ENCODE measurements at places on chromosomes 3 and 15. TPM values are rescaled to one million over a fixed set of nuclear protein-coding genes. Genes with fewer than 3 reads are reported as not detected.

TGM4 gene
- not detected for total RNA-seq

MESP2 gene
- not detected for total RNA-seq

SLC9C1 gene
- not detected for total RNA-seq

CACNA2D3 gene
- total RNA-seq, result not detected

STRIT1 gene
- not detected for total RNA-seq

CADM2 gene
- not detected for total RNA-seq

ISLR gene
- not detected for total RNA-seq

ITIH1 gene
- not detected for total RNA-seq

CLASP2 gene
- 48.7 TPM for total RNA-seq

CRYGS gene
- total RNA-seq, result 4.9 TPM

GRCh38 chr15:89907289-89907688 lies 5.5 kb downstream of the ARPIN start:
- no peak overlapping the region for H3K27ac ChIP-seq
- no peaks in the 10 kb centered on the region for H3K36me3 ChIP-seq
- ATAC-seq, result no peak
- H3K4me3 ChIP-seq, result no peak overlapping the region

DNA sequence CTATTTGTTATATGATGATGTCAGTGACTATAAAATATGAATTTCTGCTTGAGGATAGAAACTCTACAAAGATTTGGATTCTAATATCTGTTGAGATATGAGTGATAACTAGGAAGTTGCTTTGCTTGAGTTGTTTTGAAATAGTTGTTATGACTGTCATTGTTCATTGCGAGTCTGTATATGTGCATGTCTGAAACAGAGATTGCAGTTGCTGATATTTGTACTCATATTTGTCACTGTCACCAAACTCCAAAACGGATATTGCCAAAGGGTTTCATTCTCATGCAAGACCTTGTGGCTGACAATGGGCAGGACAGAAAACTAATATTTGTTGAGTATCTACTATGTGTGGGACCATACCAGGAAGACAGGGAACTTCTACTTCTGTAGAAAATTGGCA lies 240.2 kb downstream of the CD47 start:
- peaks cover 7% of the 10 kb centered on the region for H3K27me3 ChIP-seq
- H3K4me1 ChIP-seq, result no peaks in the 10 kb centered on the region
- H3K4me3 ChIP-seq, result no peak overlapping the region
- peak; percentile 12 for ATAC-seq

DNA sequence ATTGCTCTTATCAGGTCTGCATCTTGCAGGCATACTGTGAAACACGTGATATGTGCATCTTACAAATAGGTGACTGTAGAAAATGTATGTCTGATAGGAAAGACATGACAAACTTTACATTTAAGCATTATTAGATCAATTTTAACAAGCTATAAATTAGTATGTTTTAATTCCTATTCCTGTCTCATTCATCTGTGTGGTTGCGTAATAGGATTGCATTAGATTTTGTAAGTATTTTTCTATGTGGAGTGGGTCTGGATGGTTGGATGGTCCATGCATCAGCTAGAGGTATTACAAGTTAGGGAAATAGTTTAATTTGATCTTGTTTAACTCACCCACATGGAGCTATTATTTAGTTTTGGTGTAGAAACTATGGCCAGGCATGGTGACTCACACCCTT lies 18.8 kb downstream of the ASTE1 start:
- no peaks in the 10 kb centered on the region for H3K27me3 ChIP-seq
- no peak for ATAC-seq
- no peak overlapping the region for H3K4me3 ChIP-seq
- H3K27ac ChIP-seq, result no peak overlapping the region
- peaks cover 93% of the 10 kb centered on the region for H3K36me3 ChIP-seq

- H3K27me3 ChIP-seq, result no peaks in the 10 kb centered on the region
- H3K27ac ChIP-seq, result peak overlapping the region; percentile 12
- H3K4me3 ChIP-seq, result no peak overlapping the region
- peaks cover 4% of the 10 kb centered on the region for H3K4me1 ChIP-seq
- no peak for ATAC-seq
Measured at GRCh38 chr3:48289659-48290058, 43.8 kb downstream of the SPINK8 start.

DNA sequence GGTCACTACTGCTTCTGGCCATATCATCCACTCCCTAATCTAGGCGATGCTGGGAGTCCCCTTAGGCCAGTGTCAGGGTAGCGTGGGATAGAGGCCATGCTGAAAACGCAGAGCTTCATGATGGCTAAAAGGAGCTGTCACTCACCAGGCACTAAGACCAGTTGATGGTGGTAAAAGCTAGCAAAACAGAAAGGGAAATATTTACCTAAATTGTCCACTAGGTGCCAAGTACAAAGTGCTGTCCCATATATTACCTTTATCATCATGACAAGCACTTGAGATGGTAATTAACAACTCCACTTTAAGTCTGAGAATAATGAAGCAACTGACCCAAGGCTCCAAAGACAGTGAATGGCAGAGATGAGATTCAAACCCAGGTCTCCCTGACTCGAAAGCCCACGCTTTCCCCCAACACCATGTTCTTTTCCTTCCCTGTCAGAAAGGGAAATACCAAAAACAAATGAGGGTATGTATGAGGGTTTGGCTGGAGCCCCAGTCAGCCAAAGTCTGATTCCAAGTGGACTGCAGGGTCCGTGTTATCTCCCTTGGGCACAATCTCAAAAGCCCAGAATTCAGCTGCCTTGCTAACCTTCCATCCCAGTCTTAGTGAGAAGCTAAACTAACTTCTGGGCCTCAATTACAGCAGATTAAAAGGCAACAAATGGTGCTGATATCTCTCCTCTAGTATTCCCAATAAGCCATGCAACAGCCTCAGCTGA lies 84.7 kb downstream of the RBPMS2 start:
- H3K27ac ChIP-seq, result peak overlapping the region; percentile 81
- no peaks in the 10 kb centered on the region for H3K4me1 ChIP-seq
- peaks cover 78% of the 10 kb centered on the region for H3K36me3 ChIP-seq
- H3K27me3 ChIP-seq, result no peaks in the 10 kb centered on the region
- ATAC-seq, result no peak

DNA sequence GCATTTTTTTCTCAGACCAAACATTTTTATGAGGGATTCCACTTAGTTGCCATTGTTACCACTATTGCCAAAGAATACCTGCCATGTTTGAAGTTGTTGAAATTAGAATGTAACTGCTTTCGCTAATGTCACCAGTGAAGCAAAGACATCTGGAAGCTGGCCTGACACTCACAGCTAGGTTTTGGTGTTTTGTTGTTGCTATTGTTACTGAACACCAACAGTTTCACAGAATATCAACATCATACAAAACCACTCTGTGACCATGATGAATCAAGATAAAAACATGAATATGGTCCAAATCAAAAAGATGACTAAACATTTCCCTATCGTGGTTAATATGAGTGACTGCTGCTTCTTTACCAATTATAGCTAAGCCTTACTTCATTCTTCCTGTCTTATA lies 6.9 kb upstream of the CFAP20DC start:
- H3K4me3 ChIP-seq, result no peak overlapping the region
- H3K27me3 ChIP-seq, result no peaks in the 10 kb centered on the region
- no peaks in the 10 kb centered on the region for H3K36me3 ChIP-seq
- H3K4me1 ChIP-seq, result no peaks in the 10 kb centered on the region

DNA sequence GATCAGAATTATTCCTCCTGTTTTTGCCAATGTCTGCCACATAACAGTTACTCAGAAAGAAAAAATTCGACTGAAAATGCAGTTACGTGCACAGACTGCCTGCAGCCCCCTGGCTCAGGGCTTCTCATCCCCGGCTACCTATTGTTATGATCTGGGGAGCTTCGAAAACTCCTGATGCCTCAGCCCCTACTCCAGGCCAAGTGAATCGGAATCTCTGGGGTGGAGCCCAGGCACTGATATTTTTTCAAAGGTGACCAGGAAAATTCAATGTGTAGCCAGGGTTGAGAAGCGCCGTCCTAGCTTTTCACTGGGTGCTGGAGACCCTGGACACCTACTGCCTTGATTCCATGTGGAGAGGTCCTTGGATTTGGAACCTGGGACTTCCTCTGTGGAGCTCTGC lies 8.5 kb downstream of the ADAMTS17 start:
- H3K4me3 ChIP-seq, result no peak overlapping the region
- peaks cover 15% of the 10 kb centered on the region for H3K4me1 ChIP-seq
- H3K36me3 ChIP-seq, result no peaks in the 10 kb centered on the region
- no peak overlapping the region for H3K27ac ChIP-seq

DNA sequence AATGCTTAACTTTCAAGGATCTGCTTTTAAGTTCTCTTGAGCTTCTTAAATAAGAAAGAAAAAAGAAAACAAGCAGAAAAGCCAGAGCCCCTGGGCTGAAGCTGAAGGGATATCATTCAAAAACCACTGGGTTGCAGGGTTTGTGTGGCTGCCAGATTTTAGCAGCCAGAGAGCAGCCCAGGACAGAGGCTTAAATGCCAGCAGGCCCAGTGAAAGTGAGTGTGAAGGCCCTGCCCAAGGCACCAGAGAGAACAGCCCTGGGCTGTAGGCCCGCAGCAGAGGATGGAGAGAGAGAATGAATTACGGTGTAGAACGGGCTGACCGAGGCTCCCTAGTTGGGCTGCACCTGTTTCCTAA lies 106.3 kb upstream of the BOC start:
- ATAC-seq, result no peak
- no peak overlapping the region for H3K4me3 ChIP-seq
- H3K4me1 ChIP-seq, result no peaks in the 10 kb centered on the region
- peaks cover 3% of the 10 kb centered on the region for H3K27me3 ChIP-seq
- no peak overlapping the region for H3K27ac ChIP-seq

- H3K27me3 ChIP-seq, result no peaks in the 10 kb centered on the region
- H3K4me3 ChIP-seq, result no peak overlapping the region
- H3K36me3 ChIP-seq, result peaks cover 4% of the 10 kb centered on the region
- no peaks in the 10 kb centered on the region for H3K4me1 ChIP-seq
- no peak for ATAC-seq
- H3K27ac ChIP-seq, result no peak overlapping the region
Measured at GRCh38 chr3:119338754-119339153, 44.6 kb downstream of the ARHGAP31 start.

GRCh38 chr3:190051641-190052040 lies 69.1 kb downstream of the P3H2 start:
- no peak overlapping the region for H3K27ac ChIP-seq
- H3K4me1 ChIP-seq, result no peaks in the 10 kb centered on the region
- H3K27me3 ChIP-seq, result peaks cover 14% of the 10 kb centered on the region
- no peak for ATAC-seq

DNA sequence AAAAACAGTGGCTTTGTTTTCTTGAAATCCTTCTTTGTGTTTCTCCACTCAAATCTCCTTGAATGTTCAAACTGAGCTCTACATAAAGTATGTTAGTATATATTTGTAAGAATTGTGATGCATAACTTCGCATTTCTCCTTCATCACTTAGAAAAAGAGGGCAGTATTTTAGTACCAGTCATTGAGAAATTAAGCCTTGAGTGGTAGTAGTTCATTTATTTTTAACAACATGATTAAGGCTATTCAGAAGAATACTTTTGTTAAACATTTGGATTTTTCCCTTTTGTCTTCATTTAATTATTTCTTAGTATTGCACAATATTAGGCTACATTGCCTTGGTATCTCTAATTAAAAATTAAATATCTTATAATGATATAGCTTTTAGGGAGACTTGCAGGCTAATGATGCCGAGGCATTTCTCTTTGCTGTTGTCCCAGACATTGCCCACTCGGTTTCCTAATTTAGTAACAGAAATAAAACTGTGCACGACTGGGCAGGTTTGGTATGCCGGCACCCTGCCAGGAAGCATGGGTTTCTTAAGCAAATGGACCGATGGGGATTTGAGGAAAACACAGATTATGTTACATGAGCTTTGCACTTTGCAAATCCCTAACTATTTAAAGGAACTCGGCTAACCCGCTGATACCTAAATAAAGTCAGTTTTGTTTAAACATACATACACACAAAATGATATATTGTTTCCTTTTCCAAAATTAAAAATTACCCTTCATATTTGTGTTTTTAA lies 54.7 kb downstream of the LRRC28 start:
- no peak for ATAC-seq
- H3K36me3 ChIP-seq, result no peaks in the 10 kb centered on the region
- H3K4me3 ChIP-seq, result no peak overlapping the region
- no peaks in the 10 kb centered on the region for H3K27me3 ChIP-seq

DNA sequence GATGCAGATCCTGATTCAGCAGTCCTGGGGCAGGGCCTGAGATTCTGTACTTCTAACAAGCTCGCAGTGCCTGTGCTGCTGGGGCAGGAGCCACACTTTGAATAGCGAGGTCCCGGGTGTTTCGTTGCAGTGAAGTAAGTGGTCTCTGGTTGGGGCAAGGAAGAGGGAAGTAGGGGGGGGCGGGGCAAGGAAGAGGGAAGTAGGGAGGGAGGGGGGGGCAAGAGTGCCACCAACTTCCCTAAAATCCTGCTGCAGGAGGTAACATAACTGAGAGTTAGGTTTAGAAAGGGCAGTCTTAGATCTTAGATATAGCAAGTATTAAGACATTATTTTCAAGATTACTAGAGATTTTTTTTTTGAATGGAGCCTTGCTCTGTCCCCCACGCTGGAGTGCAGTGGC lies 35.5 kb downstream of the CRTAP start:
- peaks cover 13% of the 10 kb centered on the region for H3K27me3 ChIP-seq
- no peaks in the 10 kb centered on the region for H3K36me3 ChIP-seq
- H3K27ac ChIP-seq, result no peak overlapping the region
- ATAC-seq, result no peak
- H3K4me1 ChIP-seq, result peaks cover 5% of the 10 kb centered on the region

DNA sequence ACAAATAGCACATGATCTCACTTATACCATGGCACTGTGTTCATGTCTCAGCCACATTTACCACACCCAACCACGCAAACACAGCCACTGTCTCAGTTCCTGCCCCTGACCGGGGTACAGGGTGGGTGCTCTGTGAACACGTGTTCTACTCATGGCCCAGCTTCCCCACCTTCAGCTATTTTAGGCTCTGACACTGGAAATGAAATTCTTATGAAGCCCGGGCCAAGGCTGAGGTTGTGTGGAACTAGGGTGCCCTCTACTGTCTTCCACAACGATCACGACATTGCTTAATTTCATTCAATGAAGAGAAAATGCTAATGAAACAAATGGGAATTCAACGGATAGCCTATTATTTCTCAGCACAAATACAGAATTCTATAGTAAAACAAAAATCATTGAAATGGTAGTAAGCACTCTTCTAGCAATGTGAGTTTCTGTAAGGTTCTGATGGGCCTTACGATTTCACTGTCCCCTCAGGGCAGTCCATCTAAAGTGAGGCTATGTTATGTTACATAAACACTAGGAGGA lies 2.1 kb upstream of the GABRA5 start:
- H3K4me3 ChIP-seq, result no peak overlapping the region
- peaks cover 22% of the 10 kb centered on the region for H3K27me3 ChIP-seq
- H3K4me1 ChIP-seq, result no peaks in the 10 kb centered on the region
- H3K36me3 ChIP-seq, result no peaks in the 10 kb centered on the region

DNA sequence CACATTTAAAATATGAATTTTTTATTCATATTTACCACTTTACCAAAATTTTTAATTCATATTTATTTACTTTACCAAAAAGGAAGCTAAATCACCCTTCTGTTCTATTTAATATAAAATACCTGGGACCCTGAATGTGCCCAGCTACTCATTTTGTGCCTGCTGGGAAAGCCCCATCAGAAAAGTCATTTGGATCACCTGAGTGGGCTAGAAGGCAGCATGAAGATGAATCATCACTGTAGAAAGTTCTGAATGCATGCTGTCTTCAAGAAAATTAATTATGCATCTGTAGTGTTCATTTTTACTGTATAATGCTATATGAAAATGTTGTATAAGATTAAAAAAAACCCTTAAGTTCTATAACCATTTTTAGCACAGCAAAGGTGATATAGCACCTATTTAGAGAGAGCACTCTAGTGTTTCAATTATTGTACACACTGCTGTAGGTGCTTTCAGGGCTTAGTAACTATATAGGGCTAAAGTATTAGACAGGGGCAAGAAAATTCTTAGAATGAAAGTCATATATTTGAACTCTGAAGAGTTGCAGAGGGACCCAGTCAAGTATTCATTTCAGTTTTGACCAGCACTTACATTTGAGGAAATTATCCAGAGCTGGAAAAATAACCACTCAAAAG lies 175.1 kb downstream of the NFKBIZ start:
- no peaks in the 10 kb centered on the region for H3K36me3 ChIP-seq
- H3K27ac ChIP-seq, result no peak overlapping the region
- ATAC-seq, result peak; percentile 77
- no peaks in the 10 kb centered on the region for H3K4me1 ChIP-seq
- H3K27me3 ChIP-seq, result no peaks in the 10 kb centered on the region
